ENCODE measurements at places on chromosomes 7 and 10.

GRCh38 chr10:6601246-6601805, 21.2 kb upstream of the PRKCQ start:
- DNase-seq: no peak

- no peak for DNase-seq
Measured at GRCh38 chr7:34806831-34807230, 148.8 kb downstream of the NPSR1 start.

- no peak for DNase-seq
Measured at GRCh38 chr7:102154425-102154824, 132.2 kb upstream of the SH2B2 start.

- DNase-seq: no peak
Measured at GRCh38 chr7:4613846-4614548, 68.1 kb upstream of the FOXK1 start.

DNA sequence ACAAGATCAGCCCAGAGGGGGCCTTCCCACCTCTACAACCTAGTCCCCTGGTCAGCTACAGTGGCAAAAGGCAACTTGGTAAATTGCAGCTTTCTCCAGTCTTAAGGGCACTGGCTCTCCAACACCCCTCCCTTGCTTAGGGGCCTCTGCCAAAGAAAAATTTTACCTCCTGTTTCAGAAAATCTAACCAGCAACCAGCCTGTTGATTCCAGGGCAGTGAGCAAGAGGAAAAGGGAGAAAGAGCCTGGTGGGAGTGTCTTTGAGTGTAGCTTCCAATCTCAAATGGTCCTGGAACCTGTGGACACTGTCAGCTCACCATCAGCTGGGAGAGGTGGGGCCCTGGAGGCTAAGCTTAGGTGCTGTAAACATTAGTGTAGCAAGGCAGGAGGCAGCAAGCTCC, 22.9 kb downstream of the ACTR1A start:
- DNase-seq: no peak

GRCh38 chr7:75617634-75618234, 121.0 kb downstream of the HIP1 start:
- DNase-seq: no peak

DNA sequence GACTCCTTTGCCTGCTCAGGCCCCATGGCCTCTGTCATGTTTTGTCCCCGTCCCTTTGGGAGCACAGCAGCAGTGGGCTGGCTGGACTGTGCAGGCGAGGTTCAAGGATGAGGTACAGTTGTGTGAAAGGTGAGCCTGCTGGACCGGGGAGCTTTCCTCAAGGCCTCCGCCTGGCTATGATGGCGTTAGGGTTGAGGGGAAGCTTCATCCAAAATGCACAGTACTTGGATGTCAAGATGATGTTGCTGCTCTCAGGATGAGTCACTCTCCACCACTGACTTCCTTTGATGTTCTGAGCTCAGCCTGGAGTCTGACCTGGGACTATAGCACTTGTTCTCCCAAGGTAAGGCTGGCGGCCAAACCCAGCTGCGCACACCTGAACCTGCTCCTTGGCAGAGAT, 152.7 kb upstream of the SHH start:
- no peak for DNase-seq

DNA sequence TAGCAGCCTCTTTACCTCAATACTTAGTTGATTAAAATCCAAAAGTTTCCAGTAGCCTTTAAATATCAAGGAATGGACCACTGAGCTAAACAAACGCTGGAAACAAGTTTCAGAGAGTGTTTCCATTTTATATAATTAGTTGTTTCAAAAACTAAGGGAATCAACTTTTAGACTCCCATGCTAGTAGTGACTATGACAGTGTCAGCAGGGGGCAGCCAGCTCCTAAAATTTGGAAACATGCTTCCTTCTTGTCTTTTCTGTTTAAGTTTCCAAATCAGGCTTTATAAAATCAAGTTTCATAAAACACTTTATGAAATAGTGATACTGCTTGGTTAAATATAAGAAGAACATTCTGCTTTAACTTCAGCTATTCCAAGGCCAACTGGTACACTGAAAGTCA, 138.2 kb upstream of the TMEM229A start:
- no peak for DNase-seq

DNA sequence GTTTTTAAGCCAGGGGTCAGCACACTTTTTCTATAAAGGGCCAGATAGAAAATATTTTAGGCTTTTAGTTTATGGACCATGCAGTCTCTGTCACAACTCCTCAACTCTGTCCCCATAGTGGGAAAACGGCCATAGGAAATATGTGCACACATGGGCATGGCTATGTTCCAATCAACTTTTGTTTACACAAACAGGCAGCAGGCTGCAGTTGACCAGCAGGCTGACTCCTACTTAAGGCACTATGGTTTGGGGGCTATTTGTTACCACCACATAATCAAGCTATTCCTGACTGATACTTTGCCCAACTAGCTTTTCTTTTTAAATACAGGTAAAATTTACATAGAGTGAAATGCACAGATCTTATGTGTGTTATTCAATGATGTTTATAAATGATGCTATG, 362.4 kb downstream of the LRMDA start:
- no peak for DNase-seq

GRCh38 chr7:108584211-108584610, 14.5 kb downstream of the DNAJB9 start:
- DNase-seq: no peak

- no peak for DNase-seq
Measured at GRCh38 chr10:11535346-11535959, 76.0 kb downstream of the USP6NL start.

DNA sequence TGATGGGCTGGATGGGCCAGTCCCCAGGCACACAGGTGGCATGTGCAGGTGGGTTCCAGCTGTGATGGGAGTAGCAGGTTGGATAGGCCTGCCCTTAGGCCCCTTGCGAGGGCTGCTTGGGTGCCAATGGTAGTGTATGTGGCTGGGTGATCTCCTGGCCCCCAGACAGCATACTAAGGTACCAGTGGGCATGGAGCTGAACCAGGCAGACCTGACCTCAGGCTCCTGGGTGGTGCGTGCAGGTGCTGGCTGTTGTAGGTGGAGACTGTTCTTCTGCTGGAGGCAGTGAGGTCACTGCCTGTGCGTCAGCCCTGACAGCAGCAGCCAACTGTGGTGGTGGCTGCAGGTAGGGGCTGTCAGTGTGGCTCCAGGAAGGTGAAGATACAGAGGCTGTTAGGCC, 384.7 kb downstream of the ANKRD7 start:
- DNase-seq: no peak

DNA sequence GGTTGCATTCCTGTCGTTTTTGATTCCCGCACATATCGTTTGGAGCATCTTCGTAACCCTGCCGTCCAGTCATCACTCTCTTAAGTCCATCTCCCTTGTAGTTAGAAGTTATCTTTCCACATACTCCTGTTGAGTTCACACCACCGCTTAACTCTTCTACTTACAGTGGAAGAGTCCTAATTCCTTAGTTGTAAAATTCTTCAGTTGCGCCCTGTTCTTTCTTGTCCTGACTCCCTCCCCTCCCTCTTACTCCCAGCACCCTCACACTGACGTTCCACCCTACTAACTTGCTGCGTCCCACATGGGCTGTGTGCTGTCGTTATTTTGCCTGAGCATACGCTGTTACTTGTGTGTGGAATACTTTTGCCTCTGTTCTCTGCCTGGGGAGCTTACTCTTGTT, 11.7 kb downstream of the DNAJB6 start:
- no peak for DNase-seq

DNA sequence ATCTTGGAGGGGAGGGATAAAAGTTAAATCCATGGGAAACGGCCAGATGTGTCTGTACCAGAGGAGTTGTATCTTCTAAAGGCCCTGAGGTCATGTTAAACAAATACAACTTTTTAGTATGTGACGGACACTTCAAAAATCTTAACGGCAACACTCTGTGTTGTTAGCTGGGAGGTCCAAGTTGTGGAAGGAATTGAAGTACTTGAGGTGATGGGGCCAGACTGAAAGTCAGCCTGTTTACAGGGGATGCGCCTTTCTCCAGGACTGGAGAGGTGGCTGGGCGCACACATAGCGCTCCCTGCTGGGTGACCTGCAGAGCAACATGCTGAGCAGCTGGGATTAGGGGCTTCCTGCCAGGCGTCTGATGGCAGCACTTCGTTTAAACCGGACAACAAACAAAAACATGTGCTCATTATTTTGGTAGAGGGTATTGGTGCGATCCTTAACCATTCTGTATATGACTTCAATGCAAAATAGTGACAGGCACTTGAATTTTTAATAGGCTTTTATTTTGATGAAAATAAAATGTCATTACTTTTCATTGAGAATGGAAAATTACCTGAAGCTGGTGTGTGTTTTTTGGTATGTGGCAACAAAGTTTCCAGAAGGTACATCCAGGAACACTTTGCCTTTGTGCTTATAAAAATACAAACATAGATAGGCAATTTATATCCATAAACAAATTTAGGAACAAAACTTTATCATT, 198.2 kb downstream of the MLLT10 start:
- peak; percentile 6 for DNase-seq

- DNase-seq: no peak
Measured at GRCh38 chr10:58662314-58662713, 149.6 kb downstream of the BICC1 start.

- DNase-seq: no peak
Measured at GRCh38 chr10:106043863-106044262, 1120.6 kb downstream of the SORCS1 start.

- no peak for DNase-seq
Measured at GRCh38 chr10:6654571-6654970, 74.5 kb upstream of the PRKCQ start.
